ENCODE measurements at places on chromosomes 2 and 18.

- no peak for DNase-seq
Measured at GRCh38 chr2:134785659-134786430, 52.6 kb upstream of the ACMSD start.

- DNase-seq = no peak
Measured at GRCh38 chr18:10265560-10266333, 188.7 kb upstream of the APCDD1 start.

GRCh38 chr2:235654103-235654813, 160.4 kb downstream of the AGAP1 start:
- DNase-seq = no peak

GRCh38 chr2:108612153-108612513, 77.9 kb downstream of the LIMS1 start:
- DNase-seq = no peak
